CD4-positive, alpha-beta T cell treated with Interleukin-10 for 1 hour (primary cell): ENCODE measurements at places on chromosomes 2 and 18.

- no peak for DNase-seq
Measured at GRCh38 chr18:44582456-44582855, 98.2 kb upstream of the SETBP1 start.

GRCh38 chr18:77119851-77120491, 12.6 kb downstream of the MBP start:
- no peak for DNase-seq

DNA sequence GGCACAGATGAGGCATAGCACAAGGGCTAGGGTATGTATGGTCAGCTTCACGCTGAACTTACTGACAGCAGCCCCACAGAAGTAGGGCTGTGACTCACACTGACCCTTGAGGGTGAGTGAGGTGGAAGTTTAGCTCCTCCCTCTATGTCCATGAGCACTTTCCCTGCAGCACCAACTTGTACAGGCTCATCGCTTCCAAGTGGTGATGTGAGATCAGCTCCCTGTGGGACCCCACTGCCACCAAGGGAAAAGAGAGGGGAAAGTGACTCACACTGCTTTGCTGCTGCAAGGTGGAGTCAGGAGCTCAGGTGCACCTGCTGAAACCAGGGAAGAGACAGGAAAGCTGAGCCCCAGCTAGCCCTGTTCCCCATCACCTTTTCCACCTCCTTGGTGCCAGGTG, 91.5 kb downstream of the TEX51 start:
- no peak for DNase-seq

- peak; percentile 63 for DNase-seq
Measured at GRCh38 chr18:77059294-77059916, 73.2 kb downstream of the MBP start.

GRCh38 chr18:70288171-70288850, 534 bp upstream of the SOCS6 start:
- no peak for DNase-seq

DNA sequence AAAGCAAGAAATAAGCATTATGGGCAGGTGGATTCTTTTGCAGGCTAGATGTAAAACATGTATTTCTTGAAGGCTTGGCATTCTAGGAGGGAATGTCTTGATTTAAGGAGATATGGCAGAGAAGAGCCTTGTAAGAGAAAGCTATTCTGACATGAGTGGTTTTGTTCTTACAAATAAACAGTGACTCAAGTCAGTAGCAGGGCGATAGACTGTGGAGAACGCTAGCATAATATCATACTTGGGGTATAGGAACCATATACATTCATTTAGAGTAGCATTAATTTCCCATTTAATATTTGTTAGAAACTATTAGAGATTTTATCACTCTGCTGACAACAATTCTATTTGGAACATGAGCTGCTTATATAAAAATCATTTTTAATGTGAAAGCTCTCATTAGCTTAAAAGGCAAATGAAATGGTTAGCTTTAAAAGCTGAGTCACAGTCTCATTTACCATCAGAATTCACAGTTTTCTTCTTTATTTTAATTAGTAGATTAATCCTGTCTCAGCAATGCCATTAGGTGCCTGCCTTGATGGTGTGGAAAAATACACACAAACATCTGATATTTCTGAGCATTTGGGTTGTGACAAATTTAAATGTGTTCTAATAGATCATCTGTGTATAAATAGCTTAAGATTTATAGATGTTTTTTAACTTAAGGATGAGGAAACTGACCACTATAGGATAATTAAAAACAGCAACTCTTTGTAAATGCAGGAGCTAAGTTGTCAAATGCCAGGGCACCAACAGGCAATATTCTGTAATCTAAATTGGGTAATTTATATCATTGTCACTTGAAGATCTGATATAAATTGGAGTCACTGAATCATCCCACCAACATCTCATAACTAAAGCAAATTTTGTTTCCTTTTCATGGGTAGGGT, 276.7 kb downstream of the PLCL1 start:
- no peak for DNase-seq

- no peak for DNase-seq
Measured at GRCh38 chr2:43294973-43295603, 68.7 kb upstream of the ZFP36L2 start.

GRCh38 chr2:140717481-140717880, 1413.3 kb downstream of the LRP1B start:
- DNase-seq = no peak

- DNase-seq = no peak
Measured at GRCh38 chr2:143705108-143705707, 576.0 kb downstream of the ARHGAP15 start.

DNA sequence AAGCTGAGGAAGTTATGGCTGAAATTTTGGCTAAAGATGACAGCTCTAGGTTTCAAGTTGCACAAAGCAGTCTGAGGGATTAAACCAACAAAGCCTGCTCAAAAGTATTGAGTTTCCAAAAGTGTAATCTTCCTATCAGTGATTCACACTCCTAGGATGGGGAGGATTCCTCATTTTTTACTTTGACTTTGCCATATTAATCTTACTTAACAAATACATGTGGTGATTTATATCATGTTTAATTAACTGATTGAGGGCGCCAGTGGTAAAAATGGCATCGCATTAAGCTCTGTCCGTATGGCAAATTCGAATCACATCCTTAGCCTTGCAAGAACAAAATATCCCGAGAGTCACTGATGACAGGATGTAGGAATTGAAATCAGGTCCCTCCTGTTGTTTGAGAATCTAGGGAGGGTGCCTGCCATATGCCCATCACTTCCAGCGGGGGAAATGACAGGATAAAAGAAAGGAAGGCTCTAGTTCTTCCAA, 78.1 kb upstream of the ETAA1 start:
- no peak for DNase-seq

GRCh38 chr2:86283411-86284030, 53.9 kb downstream of the REEP1 start:
- no peak for DNase-seq

- no peak for DNase-seq
Measured at GRCh38 chr2:237500681-237501424, 13.8 kb downstream of the MLPH start.

DNA sequence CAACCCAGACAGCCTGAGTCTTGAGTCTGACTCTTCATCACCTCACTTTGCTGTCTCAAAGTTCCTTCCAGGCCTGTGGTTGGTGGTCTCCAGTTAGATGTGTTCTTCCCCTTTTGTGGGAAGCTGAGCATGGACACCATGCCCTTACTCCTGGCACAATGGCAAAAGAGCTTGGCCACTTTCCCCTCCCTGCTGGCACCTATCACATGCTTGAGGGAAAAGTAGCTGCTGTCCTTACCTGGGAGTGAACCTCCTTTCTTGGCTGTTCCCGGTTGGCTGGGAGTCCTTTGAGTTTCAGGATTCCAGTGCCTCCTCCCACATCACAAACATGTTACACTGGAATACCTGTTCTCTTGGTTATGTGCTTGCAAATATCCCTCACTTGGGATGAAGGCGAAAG, 97.8 kb downstream of the GATA6 start:
- no peak for DNase-seq

- peak; percentile 2 for DNase-seq
Measured at GRCh38 chr2:54271843-54272627, 16.0 kb upstream of the TSPYL6 start.

DNA sequence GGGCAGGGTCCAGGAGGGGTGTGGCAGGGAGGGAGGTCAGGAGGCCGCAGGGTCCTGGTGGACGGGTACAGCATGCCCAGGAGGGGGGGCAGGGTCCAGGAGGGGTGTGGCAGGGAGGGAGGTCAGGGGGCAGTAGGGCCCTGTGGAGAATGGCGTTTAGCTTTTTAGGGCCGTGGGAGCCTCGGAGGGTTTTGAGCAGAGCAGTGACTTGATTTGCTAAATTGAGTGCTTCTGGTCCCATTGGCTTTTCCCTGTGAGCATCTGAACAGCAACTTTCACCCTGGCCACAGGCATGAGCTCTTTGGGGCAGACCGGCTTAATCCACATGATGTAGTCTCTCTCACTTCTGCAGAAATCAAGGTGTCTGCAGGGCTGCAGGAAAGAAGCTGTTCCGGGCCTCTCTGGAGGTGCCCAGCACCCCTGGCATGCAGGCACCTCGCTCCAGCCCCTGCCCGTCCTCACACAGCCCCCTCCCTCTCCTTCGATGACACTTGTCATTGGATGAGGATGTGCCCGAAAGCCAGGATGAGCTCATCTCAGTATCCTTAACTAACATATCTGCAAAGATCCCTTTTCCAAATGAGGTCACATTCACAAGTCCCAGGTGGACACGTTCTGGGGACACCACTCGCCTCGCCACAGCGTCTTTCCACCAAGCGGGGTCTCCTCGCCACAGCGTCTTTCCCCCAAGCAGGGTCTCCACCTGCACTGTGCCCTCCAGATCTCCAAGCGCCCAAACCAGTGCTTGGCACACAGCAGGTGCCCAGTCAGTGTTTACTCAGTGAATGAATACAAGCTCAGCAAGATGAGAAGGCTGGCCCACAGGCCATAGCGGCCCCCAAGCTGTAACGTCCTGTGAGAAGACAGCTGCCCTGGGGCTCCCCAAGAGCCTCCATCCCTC, 94.0 kb downstream of the NDUFA10 start:
- no peak for DNase-seq

GRCh38 chr2:197184959-197185586, 125.5 kb downstream of the ANKRD44 start:
- DNase-seq = no peak

- no peak for DNase-seq
Measured at GRCh38 chr2:6823111-6823510, 42.6 kb downstream of the CMPK2 start.

DNA sequence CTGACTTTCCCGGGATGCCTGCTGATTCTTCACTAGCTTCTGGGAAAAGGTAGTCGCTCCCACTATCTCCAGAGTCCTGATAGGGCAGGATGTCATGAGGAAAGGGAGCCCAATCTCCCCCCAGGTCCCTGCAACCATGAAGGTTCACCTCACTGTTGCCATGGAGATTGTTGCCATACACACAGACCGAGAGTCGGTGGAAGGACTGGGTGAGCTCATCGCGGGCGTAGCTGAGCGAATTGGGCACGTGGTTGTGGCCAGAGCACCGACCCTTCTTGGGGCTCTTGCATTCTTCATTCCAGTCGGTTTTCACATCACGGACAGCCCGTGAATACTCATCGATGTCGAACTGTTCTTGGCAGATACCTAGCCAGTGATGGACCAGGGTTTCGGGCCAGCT, 97.4 kb downstream of the MEP1B start:
- no peak for DNase-seq

- DNase-seq = no peak
Measured at GRCh38 chr2:230920167-230920566, 4.9 kb downstream of the GPR55 start.

GRCh38 chr18:59049721-59050660, 89.7 kb upstream of the SEC11C start:
- no peak for DNase-seq

GRCh38 chr2:28161466-28161865, 231.2 kb upstream of the FOSL2 start:
- DNase-seq = no peak

DNA sequence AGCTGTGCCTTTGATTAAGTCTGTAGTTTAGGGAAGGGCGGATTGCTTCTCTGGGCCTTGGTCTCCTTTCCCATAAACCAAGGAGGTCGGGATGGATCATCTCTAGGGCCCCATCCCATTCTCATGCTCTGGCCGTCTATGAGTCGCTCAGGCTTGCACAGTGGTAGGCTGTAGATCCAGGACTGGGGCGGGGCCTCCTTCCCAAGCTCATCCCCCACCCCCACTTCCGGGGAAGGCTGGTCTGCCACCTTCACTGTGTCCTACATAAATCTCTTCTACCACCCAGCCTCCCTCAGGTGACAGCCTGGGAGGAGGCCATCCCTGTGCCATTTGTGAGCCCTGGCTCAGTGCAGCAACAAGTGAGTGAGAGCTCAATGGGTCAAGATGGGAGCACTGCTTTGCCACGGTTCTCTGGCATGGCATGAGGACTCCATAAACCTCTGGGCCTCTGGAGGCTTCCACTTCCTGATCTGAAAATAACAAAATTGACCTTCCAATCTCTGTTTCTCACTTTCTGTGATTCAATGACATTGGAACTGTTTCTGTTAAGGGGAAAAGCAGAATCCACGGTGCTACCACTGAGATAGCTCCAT, 68.5 kb downstream of the SUMO1 start:
- DNase-seq = no peak

GRCh38 chr2:241798631-241799521, 10.1 kb upstream of the NEU4 start:
- no peak for DNase-seq

GRCh38 chr2:152255918-152256317, 79.1 kb upstream of the FMNL2 start:
- DNase-seq = no peak

DNA sequence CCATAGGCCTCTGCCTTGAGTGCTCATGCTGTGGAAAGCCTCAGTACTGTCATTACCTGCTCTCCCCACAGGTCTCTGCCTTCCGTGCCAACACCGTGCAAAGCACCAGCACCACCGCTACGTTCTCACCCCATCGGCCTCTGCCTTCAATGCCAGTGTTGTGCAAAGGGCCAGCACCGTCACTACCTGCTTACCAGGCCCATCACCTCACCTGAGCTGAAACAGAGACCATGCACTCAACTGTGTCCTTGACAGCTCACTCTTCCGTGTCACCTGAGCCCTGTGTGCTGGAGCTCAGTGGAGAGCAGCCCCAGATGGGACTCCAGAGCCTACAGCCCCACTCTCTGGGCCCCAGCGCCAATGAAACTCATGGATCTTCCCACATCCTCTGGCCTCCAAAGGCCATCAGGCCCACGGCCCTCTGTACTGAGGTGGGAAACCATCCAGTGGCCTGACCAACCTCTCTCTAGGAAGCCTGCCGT, 62.7 kb downstream of the ZNF516 start:
- DNase-seq = no peak

DNA sequence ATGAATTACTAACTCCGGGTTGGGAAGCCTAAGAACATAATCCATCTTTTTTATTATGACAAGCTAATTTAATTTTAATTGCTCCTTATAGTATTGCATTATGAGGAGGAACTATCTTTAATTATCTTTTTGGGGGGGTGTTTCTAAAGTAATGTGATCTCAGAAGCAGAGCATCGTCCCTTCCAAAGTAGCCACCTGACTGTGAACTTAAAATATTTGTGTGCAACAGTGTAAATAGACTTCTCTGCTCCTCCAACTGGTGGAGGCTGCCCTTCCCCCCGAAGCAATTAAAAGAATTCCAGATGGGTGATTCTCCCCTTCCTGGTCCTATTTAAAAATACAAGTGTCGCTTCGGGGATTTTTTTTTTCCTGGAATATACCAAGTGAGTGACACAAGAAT, 55.7 kb downstream of the TCF7L1 start:
- DNase-seq = no peak

DNA sequence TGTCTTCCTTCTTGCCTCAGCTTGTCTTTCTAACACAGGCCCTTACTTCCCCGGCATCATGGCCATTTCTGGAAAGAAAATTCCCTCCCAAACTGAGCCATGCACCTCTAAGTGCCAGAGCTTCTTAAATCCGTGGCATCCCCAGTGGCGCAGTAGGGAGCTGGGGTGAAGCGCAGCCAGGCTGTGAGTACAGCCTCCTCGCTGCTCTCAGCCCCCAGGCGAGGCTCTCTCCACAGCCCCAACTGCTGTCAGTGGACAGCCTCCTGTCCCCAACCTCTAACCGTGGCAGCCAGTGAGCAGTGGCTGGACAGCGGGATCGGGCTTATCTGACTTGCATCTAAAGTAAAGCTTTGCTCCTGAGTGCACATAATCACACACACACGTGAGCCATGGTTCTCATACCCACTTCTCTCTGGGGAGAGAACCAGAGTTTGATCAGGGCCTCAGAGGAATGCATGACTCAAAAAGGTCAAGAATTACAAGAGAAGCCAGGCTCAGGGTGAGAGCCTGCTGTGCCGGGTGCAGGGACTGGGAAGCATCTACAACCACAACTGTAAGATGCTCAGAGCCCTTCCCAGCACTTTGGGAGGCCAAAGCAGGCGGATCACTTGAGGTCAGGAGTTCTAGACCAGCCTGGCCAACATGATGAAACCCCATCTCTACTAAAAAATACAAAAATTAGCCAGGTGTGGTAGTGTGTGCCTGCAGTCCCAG, 50.7 kb downstream of the SFXN5 start:
- no peak for DNase-seq
